SK-N-SH (cell line): ENCODE measurements at places on chromosomes 16 and 17. TPM values are rescaled to one million over a fixed set of nuclear protein-coding genes. Genes with fewer than 3 reads are reported as not detected.

- DNase-seq: no peak
These were observed 641.3 kb downstream of the KCNJ2 start for GRCh38 chr17:70810609-70811008.

GRCh38 chr16:84672276-84673202 lies 24.2 kb downstream of the KLHL36 start:
- peak; percentile 82 for DNase-seq

- DNase-seq: no peak
These were observed 73.5 kb upstream of the CLEC3A start for GRCh38 chr16:77948835-77949234.

GRCh38 chr17:63700528-63701455 lies 867 bp upstream of the LIMD2 start:
- peak; percentile 97 for DNase-seq

DNA sequence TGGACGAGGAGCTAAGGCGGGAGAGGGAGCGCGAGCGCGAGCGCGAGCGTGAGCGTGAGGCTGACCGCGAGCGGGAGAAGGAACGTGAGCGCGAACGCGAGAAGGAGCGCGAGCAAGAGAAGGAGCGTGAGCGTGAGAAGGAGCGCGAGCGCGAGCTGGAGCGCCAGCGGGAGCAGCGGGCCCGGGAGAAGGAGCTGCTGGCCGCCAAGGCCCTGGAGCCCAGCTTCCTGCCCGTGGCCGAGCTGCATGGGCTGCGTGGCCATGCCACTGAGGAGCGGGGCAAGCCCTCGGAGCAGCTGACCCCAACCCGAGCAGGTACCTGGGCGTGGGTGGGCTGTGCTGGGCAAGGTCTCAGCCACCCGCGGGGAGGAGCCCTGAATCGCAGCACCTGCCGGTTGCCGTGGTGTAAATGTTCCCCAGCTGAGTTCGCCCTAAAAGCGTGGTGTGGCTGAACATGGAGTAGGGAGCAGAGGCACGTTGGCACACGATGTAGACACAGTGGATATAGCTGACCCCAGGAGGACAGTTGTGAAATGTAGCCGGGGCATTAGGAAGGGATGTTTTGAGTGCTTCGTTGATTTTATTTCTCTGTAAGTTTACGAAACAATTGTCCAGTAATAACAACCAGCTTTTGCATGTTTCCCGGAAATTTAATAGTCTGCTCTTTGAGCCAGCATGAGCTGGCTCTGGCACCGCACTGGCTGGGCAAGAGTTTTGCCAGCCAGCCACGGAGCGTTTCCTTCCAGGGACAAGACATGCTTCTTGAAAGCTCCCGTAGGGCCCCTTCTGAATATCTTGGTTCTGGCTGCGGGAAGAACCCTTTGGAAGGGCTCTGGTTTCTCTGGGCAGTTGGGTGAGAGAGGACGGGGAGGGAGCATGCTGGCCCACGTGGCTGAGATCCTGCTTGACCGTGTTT lies 32.1 kb downstream of the GINS2 start:
- DNase-seq: no peak

- DNase-seq: peak; percentile 84
These were observed 6.4 kb downstream of the C16orf86 start for GRCh38 chr16:67672739-67673662.

- DNase-seq: no peak
These were observed 4.5 kb downstream of the CFAP119 start for GRCh38 chr16:30757316-30757715.

- DNase-seq: peak; percentile 48
These were observed 14.0 kb upstream of the ELAC2 start for GRCh38 chr17:13031718-13032350.

DNA sequence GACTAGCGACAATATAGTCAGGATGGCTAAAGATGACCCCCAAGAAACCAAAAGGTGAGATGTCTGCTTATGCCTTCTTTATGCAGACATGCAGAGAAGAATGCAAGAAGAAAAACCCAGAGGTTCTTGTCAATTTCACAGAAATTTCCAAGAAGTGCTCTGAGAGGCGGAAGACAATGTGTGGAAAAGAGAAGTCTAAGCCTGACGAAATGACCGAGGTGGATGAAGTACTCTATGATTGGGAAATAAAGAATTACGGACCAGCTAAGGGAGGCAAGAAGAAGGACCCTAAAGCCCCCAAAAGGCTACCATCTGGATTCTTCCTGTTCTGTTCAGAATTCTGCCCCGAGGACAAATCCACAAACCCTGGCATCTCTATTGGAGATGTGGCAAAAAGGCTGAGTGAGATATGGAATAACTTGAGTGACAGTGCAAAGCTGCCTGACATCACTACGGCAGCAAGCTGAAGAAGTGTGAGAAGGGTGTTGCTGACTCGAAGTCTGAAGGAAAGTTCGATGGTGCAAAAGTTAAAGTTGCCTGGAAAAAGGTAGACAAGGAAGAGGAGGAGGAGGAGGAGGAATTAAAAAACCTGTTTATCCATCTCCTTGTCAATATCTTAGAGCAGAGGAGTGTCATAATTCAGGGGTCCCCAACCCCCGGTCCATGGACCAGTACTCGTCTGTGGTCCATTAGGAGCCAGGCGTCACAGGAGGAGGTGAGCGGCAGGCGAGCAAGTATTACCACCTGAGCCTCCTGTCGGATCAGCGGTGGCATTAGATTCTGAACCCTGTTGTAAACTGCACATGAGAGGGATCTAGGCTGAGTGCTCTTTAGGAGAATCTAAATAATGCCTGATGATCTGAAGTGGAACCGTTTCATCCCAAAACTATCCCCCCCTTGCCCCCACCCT lies 25.1 kb upstream of the ADGRG1 start:
- DNase-seq: no peak

- DNase-seq: no peak
These were observed 140.4 kb downstream of the PMP22 start for GRCh38 chr17:15124746-15125145.

- no peak for DNase-seq
These were observed 2.6 kb downstream of the GIT1 start for GRCh38 chr17:29586676-29587469.

GRCh38 chr17:79243996-79244395 lies 169.4 kb downstream of the ENGASE start:
- DNase-seq: no peak

GRCh38 chr16:8237452-8237851 lies 352.9 kb downstream of the TMEM114 start:
- no peak for DNase-seq

GRCh38 chr17:28811651-28812090 lies 30.9 kb downstream of the FAM222B start:
- peak; percentile 15 for DNase-seq

- no peak for DNase-seq
These were observed 27.8 kb downstream of the GRIN2A start for GRCh38 chr16:10154389-10154788.

- DNase-seq: no peak
These were observed 26.3 kb downstream of the WSB1 start for GRCh38 chr17:27320222-27320560.

DNA sequence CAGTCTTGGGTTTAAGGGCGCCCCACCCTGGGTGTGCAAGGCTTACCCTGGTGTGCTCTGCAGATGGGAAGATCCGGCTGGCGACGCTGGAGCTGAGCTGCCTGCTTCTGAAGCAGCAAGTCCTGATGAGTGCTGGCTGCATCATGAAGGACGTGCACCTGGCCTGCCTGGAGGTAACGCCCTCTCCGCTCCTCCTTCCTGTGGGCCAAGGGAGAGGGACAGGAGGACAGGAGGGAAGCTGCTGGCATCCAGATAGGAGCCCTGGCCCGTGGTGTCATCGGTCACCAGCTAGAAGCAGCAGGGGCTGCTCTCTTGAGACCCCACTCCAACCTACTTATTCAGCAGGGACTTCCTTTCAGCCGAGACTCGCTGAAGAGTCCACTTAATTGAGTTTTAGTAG lies 97.8 kb downstream of the CLEC16A start:
- no peak for DNase-seq

IGF2BP1 gene
- polyA plus RNA-seq: 0.02 and 0.05 TPM in 2 replicates

CD300C gene
- polyA plus RNA-seq: not detected in 2 replicates

FNDC8 gene
- not detected in 2 replicates for polyA plus RNA-seq

RNF222 gene
- polyA plus RNA-seq: not detected in 2 replicates

ATP1B2 gene
- 0.05 and 0.08 TPM in 2 replicates for polyA plus RNA-seq

LGALS9B gene
- polyA plus RNA-seq: not detected in 2 replicates

SAT2 gene
- 42.8 and 43.1 TPM in 2 replicates for polyA plus RNA-seq

GID4 gene
- polyA plus RNA-seq: 4.3 and 4.4 TPM in 2 replicates

SOST gene
- polyA plus RNA-seq: not detected in 2 replicates
